SK-N-SH (cell line): ENCODE measurements at places on chromosomes 5 and 9. TPM values are rescaled to one million over a fixed set of nuclear protein-coding genes. Genes with fewer than 3 reads are reported as not detected.

DNA sequence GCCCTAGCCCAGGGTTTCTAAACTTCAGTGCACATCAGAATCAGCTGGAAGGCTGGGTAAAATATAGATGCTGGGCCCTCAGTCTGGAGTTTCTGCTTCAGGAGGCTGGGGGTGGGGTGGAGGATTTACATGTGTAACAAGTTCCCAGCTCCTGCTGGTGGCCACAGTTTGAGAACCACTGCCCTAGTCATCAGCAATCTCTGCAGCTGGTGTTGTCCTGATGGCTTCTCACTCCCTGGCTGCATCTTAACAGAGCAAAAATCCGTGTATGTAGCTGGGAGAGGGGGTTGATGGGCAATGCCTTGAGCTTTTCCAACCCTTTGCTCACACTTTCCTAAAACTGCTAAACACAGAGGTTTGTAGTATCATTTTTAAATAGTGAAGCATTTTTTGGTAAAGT lies 186.0 kb upstream of the KLF9 start:
- H3K36me3 ChIP-seq = no peaks in the 10 kb centered on the region
- no peak for DNase-seq
- H3K27ac ChIP-seq = peak overlapping the region; percentile 90
- H3K27me3 ChIP-seq = no peaks in the 10 kb centered on the region
- no peak overlapping the region for H3K4me3 ChIP-seq

Gene SNX30
- polyA plus RNA-seq = 2.7 and 5.3 TPM in 2 replicates

Gene SLC1A3
- not detected in 2 replicates for polyA plus RNA-seq

DNA sequence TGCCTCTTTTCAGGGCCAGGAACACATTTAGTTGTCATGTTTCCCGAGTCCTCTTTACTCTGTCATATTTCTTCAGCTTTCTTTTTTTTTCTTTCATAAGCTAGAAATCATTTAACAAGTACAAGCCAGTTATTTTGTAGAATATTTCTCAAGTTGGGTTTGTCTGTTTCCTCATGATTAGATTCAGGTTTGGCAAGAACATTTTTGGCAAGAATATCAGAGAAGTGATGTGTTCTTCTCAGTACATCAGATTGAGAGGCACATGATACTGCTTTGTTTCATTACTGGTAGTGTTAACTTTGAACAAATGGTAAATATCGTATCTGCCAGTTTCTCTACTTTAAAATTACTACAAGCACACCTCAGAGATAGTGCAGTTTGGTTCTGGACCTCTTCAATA lies 45.1 kb downstream of the PCSK5 start:
- H3K4me1 ChIP-seq = no peaks in the 10 kb centered on the region
- no peak for DNase-seq
- no peaks in the 10 kb centered on the region for H3K36me3 ChIP-seq
- no peak overlapping the region for H3K4me3 ChIP-seq
- no peak overlapping the region for H3K27ac ChIP-seq

- H3K27me3 ChIP-seq = no peaks in the 10 kb centered on the region
- H3K36me3 ChIP-seq = no peaks in the 10 kb centered on the region
- no peak for DNase-seq
These were observed 282.7 kb downstream of the ENC1 start for GRCh38 chr5:74357827-74358226.

DNA sequence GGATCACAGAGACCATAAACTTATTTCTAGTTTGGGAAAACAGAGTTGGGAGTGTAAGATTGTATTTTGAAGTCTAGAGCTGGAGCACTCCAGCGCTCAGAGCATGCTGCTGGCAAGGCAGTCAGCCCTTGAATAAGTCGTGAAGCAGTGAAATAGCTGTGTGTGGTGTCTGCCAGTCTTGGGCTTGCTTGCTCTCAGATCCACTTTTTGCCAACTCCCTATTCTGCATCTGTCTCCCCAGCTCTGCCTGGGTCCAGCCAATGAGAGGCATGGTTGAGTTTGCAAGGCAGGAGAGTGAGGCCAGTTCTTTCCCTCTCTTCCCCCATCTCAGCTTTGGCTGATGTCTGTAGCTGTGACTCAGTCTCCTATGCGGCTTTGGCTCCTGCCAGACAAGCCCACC lies 23.3 kb upstream of the RASGRF2 start:
- no peaks in the 10 kb centered on the region; the same call in 1 of the 2 replicates for H3K4me1 ChIP-seq
- H3K27ac ChIP-seq = no peak overlapping the region
- no peak overlapping the region for H3K4me3 ChIP-seq
- DNase-seq = no peak

DNA sequence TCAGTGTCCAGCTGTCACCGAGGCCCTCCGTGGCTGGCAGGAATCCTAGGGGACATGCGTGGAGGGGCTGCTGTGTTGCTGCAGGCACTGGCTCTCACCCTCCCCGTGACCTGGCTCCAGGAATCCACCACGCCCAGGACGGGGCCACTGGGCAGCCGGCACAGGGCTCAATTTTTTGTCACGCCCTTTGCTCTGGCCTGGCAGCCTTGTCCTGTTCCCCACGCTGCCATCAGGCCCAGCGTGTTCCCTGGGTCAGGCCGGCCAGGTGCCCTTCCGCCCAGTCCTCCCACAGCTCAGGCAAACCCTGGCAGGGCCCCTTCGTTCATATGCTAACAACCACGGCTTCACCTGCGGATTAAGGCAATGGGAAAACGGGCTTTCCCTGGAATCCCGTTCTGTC lies 37.3 kb downstream of the PROP1 start:
- H3K36me3 ChIP-seq = no peaks in the 10 kb centered on the region
- H3K4me3 ChIP-seq = no peak overlapping the region
- no peak for DNase-seq
- H3K4me1 ChIP-seq = no peaks in the 10 kb centered on the region

Gene PITX1
- not detected in 2 replicates for polyA plus RNA-seq

- no peaks in the 10 kb centered on the region for H3K36me3 ChIP-seq
- no peak for DNase-seq
- H3K4me3 ChIP-seq = no peak overlapping the region
- peaks cover 42% of the 10 kb centered on the region; the same call in 1 of the 2 replicates for H3K4me1 ChIP-seq
- no peak overlapping the region for H3K27ac ChIP-seq
These were observed 135.8 kb downstream of the ROR2 start for GRCh38 chr9:91814201-91814600.

Gene CDH9
- not detected in 2 replicates for polyA plus RNA-seq

GRCh38 chr5:53733853-53734252 lies 173.4 kb downstream of the NDUFS4 start:
- H3K36me3 ChIP-seq = no peaks in the 10 kb centered on the region
- no peak overlapping the region for H3K27ac ChIP-seq
- H3K4me3 ChIP-seq = no peak overlapping the region
- H3K4me1 ChIP-seq = no peaks in the 10 kb centered on the region
- H3K27me3 ChIP-seq = no peaks in the 10 kb centered on the region

Gene FAM81B
- polyA plus RNA-seq = 0.21 and 0.55 TPM in 2 replicates

Gene QRFP
- not detected in 2 replicates for polyA plus RNA-seq

Gene SPINK4
- polyA plus RNA-seq = not detected in 2 replicates

Gene KIAA0825
- 0.61 and 1.2 TPM in 2 replicates for polyA plus RNA-seq

DNA sequence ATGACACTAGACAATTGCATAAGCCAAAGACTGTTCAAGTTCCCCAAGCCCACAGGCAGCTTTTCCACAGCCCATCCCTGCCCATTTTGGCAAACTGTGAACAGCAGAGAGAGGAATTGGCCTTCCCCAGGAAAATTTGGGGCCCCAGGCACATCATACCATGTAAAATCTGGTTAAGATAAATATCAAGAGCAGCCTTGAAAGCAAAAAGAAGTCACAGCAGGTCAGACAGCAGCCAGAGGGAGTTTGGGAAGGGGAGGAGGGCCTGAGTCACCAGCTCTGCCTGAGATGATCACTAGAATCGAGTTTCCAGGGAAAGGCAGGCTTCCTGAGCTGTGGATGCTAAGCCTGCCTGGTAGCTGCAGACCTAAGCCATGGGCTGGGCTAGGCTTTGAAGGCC lies 179.2 kb downstream of the RFK start:
- H3K27me3 ChIP-seq = peaks cover 5% of the 10 kb centered on the region; the same call in 1 of the 2 replicates
- H3K4me1 ChIP-seq = peaks cover 15% of the 10 kb centered on the region; the same call in 1 of the 2 replicates
- no peak overlapping the region for H3K27ac ChIP-seq
- no peak for DNase-seq
- no peak overlapping the region for H3K4me3 ChIP-seq

- no peak overlapping the region for H3K27ac ChIP-seq
- H3K36me3 ChIP-seq = no peaks in the 10 kb centered on the region
- H3K4me1 ChIP-seq = no peaks in the 10 kb centered on the region
- no peak overlapping the region for H3K4me3 ChIP-seq
- no peak for DNase-seq
These were observed 159.6 kb upstream of the TBCA start for GRCh38 chr5:77935506-77936364.

Gene SHISAL2B
- polyA plus RNA-seq = 0.16 TPM in 1 of 2 replicates, not detected in the other

DNA sequence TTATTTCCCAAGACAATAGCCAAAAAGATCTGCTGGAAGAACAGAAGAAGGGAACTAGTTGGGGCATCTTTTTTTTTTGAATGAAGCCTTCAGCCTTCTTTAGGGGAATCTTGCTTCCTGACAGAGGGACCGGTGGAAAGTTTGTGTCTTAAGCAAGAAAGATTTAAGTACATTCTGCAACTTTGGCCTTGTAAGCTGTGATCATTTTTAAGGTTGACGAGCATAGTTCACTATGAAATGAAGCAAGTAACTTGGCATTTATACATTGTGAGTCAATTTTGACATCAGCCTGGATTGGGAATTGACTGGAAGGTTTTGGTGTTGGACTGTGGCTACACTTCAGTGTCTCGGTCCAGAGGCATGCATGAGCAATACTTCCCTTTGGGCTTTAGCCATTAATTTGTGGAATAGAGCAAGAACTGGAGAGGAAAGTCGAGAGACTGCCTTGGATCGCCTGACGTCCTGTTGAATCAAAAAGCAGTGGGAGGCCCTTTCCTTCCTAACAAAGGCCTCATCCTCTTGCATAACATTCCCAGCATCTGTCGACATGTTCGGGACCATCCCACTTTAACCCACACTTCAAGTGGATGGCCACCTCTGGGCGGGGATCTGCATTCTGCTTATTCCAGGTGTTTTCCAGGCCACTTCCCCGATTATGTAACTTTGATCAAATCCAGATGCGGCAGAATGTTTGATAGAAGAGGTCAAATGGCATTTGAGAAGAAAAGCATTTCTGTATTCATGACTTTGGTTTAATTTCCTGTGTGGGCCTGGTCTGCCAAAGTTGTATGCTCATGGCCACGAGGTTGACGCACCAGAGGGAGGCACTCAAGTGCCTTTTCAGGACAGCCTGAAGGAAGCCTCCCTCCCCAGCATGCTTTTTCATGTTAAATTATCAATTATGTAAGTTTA lies 12.5 kb downstream of the ABL1 start:
- no peaks in the 10 kb centered on the region for H3K36me3 ChIP-seq
- H3K27me3 ChIP-seq = no peaks in the 10 kb centered on the region
- peaks cover 35% of the 10 kb centered on the region for H3K4me1 ChIP-seq
- H3K4me3 ChIP-seq = peak overlapping the region; percentile 55
- peak; percentile 45 for DNase-seq
- peak overlapping the region; percentile 87 for H3K27ac ChIP-seq

GRCh38 chr9:18429070-18429469 lies 44.9 kb upstream of the ADAMTSL1 start:
- no peak for DNase-seq
- no peaks in the 10 kb centered on the region for H3K4me1 ChIP-seq
- no peaks in the 10 kb centered on the region for H3K27me3 ChIP-seq
- H3K36me3 ChIP-seq = no peaks in the 10 kb centered on the region
- no peak overlapping the region for H3K4me3 ChIP-seq
- H3K27ac ChIP-seq = no peak overlapping the region

GRCh38 chr5:38208782-38209378 lies 49.5 kb upstream of the EGFLAM start:
- H3K4me3 ChIP-seq = no peak overlapping the region
- DNase-seq = peak; percentile 51
- no peaks in the 10 kb centered on the region for H3K27me3 ChIP-seq

Gene HAVCR2
- polyA plus RNA-seq = 0.12 and 0.18 TPM in 2 replicates

DNA sequence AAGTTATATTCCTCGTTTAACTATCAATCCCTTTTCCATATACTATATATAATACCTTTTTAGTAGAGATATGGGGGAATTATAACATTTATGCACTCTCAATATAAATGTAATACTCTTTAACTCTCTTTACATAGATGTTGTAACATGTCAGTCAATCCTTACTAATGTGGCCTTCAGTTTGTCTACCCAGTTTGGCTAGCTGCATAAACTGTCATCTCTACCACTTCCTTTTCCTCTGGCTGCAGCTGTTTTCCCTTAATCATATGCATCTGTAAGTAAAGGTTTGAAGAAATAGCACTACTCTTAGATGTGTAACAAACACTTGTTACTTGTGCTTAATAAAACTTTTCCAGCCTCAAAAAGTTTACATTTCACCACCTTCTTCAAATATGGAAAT lies 13.4 kb downstream of the ABHD17B start:
- no peak overlapping the region for H3K4me3 ChIP-seq
- H3K4me1 ChIP-seq = no peaks in the 10 kb centered on the region; the same call in 1 of the 2 replicates
- H3K27ac ChIP-seq = no peak overlapping the region
- no peaks in the 10 kb centered on the region for H3K36me3 ChIP-seq
- H3K27me3 ChIP-seq = no peaks in the 10 kb centered on the region
- no peak for DNase-seq

DNA sequence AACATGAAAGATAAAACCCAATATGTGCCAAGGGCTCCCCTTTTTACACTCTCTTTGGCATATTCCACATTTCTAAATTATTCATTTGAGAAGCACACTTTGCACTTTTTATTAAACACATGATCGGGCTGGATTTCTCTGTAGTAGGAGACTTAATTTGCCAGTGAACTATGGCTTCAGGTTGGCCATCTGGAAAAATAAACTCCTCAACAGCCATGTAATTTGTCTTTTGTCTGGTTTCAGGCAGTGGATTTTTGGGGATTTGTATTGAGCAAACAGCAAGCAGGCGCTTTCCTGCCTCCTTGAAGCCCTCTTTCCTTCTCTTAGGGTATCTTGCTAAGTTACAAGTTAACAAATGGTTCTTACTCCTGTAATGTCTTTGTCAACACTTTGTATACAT lies 73.0 kb upstream of the DMRTA1 start:
- H3K4me1 ChIP-seq = no peaks in the 10 kb centered on the region
- no peaks in the 10 kb centered on the region for H3K36me3 ChIP-seq
- H3K27me3 ChIP-seq = no peaks in the 10 kb centered on the region
- H3K27ac ChIP-seq = no peak overlapping the region
- H3K4me3 ChIP-seq = no peak overlapping the region

Gene TAL2
- 0.15 and 0.47 TPM in 2 replicates for polyA plus RNA-seq

DNA sequence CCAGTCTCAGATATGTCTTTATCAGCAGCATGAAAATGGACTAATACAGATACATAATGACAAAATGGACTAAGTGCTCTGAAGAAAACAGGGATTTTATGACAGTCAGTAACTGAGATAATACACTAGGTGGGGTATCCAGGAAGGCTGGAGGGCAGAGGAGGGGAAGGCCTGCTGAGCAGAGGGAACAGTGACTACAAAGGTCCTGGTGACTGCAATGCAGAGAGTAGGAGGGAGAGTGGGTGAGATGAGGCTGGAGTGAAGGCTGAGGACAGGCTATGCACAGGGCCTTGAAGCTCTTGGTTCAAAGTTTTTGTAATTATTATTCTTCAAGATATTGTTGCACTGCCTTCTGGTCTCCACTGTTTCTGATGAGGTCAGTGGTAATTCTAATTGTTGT lies 4.9 kb downstream of the ACOT12 start:
- no peaks in the 10 kb centered on the region for H3K36me3 ChIP-seq
- H3K4me3 ChIP-seq = no peak overlapping the region

Gene ERAP2
- polyA plus RNA-seq = 13.2 and 14.3 TPM in 2 replicates

- no peak overlapping the region for H3K4me3 ChIP-seq
- H3K36me3 ChIP-seq = no peaks in the 10 kb centered on the region
- no peak overlapping the region for H3K27ac ChIP-seq
- H3K4me1 ChIP-seq = no peaks in the 10 kb centered on the region
These were observed 6.1 kb upstream of the BARX1 start for GRCh38 chr9:93960971-93961841.

GRCh38 chr9:93053781-93054331 lies 4.6 kb upstream of the SUSD3 start:
- H3K4me3 ChIP-seq = no peak overlapping the region
- no peaks in the 10 kb centered on the region for H3K4me1 ChIP-seq
- H3K27ac ChIP-seq = no peak overlapping the region
- no peak for DNase-seq
- no peaks in the 10 kb centered on the region for H3K36me3 ChIP-seq
- H3K27me3 ChIP-seq = no peaks in the 10 kb centered on the region
